ENCODE measurements at places on chromosomes 2 and 18.

- DNase-seq: no peak
These were observed 650 bp downstream of the ORMDL1 start for GRCh38 chr2:189783451-189783926.

- DNase-seq: no peak
These were observed 352.8 kb downstream of the RNF144A start for GRCh38 chr2:7270011-7270431.

GRCh38 chr2:220053919-220054318, 426.5 kb downstream of the SLC4A3 start:
- DNase-seq: no peak

- no peak for DNase-seq
These were observed 782 bp downstream of the FAM228B start for GRCh38 chr2:24123922-24124580.

DNA sequence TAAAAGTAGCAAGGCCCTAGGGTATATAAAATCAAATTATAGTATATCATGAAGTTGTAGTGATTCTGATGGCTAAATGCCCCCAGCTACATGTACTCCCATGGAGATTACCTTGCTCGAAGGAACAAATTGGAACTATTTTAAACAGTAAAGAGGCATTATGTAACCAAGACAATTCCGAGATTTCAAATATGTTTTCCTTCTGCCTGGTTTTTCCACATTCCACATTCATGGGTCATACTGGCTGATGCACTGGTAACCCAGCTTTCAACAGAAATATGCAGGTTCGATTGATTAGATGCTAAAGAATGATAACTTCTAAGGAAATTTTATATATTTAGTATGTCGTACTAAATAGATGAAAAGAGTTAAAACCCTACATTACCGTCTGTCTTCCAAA, 62.3 kb upstream of the MGAT4A start:
- no peak for DNase-seq

DNA sequence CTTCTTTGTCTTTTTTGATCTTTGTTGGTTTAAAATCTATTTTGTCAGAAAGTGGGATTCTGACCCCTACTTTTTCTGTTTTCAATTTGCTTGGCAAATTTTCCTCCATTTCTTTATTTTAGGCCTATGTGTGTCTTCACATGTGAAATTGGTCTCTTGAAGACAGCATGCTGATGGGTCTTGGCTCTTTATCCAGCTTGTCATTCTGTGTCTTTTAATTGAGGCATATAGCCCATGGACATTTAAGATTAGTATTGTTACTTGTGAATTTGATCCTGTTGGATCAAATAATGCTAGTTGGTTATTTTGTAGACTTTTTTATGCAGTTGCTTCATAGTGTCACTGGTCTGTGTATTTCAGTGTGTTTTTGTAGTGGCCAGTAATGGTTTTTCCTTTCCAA, 26.3 kb upstream of the DSG1 start:
- no peak for DNase-seq

DNA sequence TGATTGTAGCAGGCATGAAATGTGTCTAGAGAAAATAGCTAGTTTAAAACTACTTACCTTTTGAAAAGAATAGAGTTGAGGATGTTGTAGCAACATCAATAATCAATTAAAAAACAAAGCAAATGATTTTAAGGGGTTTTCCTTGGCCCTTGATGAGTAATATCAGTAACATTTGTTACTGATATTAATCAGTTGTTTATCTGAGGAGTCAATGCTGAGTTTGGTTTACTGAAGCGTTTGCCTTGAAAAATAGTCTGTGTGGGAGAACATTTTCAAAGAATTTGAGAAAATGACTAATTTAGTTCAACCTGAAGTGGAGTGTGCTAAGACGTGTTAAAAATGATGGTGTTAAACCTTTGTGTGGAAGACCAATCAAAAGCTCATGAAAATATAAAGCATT, 9.3 kb downstream of the PTH2R start:
- no peak for DNase-seq

DNA sequence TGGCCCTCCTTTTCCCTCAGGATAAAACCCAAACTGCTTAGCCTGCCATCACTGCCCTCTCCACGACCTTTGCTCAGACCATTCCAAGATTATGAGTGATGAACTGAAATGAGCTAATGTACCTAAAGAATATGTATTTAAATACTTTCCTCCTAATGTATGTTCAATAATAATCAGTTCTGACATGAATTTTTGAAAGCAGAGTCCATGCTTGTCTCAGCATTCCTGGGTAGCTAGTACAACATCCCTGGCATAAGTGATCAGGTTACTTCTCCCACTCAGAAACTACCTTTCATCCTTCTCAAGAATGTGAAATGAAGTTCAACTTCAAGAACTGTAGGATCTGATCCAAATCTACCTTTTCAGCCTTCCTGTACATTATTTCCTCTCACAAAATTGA, 103.6 kb downstream of the UNC80 start:
- no peak for DNase-seq

DNA sequence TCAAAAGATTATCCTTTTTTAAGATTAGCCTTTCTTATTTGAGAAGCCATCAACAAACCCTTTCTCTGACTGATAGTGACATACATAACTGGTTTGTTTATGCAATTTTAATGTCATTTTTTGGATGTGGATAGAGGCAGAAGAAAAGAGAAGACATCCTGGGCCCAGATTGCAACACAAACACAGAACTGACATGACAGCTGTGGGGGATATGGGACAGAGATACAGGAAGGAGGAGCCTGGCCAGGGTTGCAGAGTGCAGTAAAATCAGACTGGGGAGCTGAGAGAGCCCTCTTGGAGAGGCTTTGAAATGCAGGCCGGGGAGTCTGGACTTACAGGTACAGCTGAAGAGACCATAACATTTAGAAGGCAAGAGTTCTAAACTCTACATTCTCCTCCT, 65.1 kb downstream of the SIGLEC15 start:
- DNase-seq: no peak

GRCh38 chr2:48885841-48886240, 130.3 kb upstream of the LHCGR start:
- DNase-seq: no peak

DNA sequence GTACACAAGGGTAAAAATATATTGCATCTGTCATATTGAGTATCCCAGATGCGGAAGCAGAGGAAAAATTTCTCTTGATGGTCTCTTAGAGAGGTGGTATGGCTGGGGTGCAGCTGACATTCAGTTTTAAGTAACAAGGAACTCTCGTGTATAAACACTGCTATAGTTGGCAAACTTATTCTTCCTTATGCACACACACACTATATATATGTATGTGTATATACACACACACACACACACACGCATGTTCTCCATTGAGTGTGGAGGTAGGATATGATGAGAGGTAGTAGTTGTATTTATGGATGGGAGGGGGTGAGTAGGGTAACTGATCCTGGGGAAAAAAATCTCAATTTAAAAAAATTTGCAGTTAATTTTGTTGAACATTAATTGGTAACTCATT, 10.6 kb downstream of the PHLPP1 start:
- DNase-seq: no peak

GRCh38 chr2:199101487-199101886, 356.3 kb downstream of the SATB2 start:
- no peak for DNase-seq

GRCh38 chr2:43085929-43086328, 140.5 kb downstream of the ZFP36L2 start:
- DNase-seq: no peak

- no peak for DNase-seq
These were observed 43.5 kb upstream of the ACTR3 start for GRCh38 chr2:113846429-113846828.

DNA sequence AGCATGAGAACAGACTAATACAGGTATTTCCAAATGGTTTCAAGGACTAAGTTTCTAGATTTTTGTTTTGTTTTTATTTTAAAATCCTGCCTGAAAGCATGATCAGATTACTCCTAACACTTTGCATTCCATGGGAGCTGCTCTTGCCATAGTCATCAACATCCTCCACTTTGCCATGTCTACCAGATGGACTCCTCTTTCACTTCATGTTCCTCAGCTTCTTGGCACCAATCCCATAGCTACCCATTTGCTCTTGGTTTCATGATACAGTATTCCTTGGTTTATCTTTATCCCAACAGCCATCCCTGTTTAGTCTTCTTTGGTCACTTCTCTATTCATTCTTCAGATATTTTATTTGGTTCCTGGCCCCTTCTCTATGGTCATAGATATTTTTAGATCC, 154.2 kb upstream of the CCDC195 start:
- DNase-seq: no peak

- no peak for DNase-seq
These were observed 98.4 kb upstream of the OSR1 start for GRCh38 chr2:19456705-19457309.

DNA sequence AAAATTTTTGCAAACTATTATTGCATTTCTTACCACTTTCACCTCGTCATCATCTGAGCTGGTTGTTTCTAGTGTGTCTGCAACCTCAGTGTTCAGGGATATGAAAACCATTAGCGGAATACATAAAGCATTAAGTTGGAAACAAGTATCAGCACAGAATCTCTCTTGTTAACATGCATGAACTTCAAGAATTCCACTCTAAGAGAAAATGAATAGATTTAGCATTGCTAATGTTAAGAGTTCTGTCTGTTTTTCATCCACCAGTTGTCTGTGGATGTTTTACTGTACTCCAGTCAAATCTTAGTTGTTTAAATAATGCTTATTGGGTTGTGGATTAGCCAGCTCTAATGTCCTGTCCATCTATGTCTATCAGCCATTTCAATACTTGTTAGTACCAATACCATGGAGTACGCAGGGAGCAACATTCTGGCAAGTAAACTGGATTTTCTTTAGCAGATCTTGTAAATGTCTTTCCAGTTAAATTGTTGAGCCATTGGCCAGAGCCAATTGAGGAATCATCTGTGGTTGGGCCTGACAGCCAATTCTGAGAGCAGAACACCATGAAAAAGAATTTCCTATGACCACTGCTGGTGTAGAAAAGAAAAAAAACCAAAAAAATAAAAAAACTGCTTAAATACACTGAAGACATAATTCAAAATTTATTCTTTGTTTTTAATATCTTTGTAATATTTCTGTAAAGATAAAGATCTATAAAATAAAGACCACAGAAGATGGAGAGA, 82.5 kb downstream of the SLC8A1 start:
- no peak for DNase-seq

GRCh38 chr18:12359515-12359927, 17.5 kb downstream of the AFG3L2 start:
- DNase-seq: no peak

Measured in activated CD4-positive, alpha-beta T cell treated with anti-CD3 and anti-CD28 coated beads for 36 hours (primary cell).